Fibroblast of skin of scalp (primary cell): ENCODE measurements at places on chromosomes 5 and 9.

DNA sequence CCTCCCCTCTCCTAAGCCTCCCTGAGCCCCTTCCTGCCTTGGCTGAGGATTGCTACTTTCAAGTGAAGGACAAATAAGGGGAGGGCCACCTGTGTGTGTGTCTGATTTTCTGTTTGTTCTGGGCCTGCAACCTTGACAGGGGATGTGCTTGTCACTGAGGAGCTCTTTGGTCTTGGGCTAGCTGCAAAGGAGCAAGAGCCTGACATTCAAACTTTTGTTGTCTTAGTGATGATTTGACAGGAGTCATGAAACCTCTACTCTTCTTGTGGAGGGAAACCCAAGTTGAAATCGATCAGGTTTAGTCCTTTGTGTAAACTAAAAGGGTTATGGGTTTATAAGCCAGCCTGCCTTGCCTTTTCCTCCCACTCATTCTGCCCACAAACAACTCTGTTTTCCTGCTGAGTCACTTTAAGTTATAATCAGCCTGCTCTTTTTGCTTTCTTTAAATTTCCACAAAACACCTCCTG lies 16.9 kb downstream of the CLTA start:
- no peak for DNase-seq

- DNase-seq = no peak
Measured at GRCh38 chr9:2758898-2759510, 41.7 kb downstream of the KCNV2 start.

DNA sequence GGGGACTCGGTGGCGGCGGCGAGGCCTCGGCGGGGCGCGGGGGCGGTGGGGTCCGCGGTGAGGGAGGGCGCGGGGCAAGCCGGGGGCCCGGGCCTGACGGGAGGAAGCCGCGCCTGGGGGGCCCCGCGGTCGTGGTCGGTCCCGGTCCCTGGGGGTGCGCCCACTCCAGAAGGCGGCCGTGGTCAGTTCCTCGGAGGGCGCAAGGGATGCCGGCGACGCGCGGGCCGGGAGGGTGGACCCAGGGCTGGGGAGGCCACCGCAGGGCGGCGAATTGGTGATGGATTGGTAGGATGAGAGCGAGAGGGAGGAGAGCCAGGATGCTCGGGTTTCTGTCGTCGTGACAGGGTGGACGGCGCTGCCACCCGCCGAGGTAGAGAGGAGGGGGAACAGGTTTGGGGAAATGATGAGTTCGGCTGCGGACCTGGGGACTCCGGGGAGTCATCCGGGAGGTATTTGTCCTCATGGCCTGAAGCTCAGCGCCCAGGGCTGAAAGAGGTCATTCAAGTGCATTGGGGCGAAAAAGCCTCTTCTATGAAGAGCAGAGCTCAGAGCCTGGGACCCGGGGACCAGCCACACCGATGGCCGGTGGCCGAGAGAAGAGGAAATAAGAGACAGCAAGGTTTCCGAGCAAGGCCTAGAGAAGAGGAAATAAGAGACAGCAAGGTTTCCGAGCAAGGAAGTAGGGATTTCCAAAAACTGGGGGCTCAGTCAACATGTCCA lies 557 bp downstream of the GNG10 start:
- peak; percentile 40 for DNase-seq

DNA sequence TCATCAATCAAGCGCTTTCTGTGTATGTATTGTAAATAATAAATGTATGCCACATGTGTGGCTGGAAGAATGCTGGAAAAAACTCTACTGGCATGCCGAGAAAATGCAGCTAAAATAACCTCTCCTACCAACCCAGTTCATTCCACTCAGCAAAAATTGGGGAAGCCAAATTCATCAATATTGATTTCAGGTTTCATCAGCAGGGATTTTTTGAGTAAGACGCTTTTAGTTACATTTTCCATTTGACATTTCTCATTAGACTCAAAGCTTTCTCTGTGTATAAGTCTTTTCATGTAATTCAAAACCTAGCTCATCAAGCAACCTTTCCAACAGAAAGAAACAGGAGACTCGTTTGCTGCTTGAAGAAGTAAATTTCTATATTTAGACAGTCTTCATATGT lies 338.1 kb downstream of the DMRT2 start:
- no peak for DNase-seq

GRCh38 chr9:136901516-136902258 lies 15.4 kb downstream of the TRAF2 start:
- DNase-seq = no peak

DNA sequence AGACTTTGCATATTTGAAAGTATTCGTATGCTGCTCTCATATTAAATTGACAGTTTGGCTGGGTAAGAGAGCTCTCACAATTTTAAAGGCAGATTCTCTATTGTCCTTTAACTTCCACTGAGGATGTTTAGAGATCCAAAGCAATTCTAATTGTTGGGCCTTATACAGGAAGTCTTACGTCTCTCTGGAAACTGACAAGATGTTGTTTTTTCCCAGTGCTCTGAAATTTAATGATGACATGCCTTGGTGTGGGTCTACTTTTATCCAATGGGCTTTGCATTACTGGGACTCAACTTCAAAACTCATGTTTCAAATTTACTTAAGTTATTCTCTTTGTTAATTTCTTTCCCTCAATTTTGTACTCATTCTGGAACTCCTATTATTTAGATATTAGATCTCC lies 191.5 kb downstream of the SNX18 start:
- DNase-seq = no peak

GRCh38 chr5:92559781-92560180 lies 1021.2 kb downstream of the NR2F1-AS1 start:
- DNase-seq = peak; percentile 77

DNA sequence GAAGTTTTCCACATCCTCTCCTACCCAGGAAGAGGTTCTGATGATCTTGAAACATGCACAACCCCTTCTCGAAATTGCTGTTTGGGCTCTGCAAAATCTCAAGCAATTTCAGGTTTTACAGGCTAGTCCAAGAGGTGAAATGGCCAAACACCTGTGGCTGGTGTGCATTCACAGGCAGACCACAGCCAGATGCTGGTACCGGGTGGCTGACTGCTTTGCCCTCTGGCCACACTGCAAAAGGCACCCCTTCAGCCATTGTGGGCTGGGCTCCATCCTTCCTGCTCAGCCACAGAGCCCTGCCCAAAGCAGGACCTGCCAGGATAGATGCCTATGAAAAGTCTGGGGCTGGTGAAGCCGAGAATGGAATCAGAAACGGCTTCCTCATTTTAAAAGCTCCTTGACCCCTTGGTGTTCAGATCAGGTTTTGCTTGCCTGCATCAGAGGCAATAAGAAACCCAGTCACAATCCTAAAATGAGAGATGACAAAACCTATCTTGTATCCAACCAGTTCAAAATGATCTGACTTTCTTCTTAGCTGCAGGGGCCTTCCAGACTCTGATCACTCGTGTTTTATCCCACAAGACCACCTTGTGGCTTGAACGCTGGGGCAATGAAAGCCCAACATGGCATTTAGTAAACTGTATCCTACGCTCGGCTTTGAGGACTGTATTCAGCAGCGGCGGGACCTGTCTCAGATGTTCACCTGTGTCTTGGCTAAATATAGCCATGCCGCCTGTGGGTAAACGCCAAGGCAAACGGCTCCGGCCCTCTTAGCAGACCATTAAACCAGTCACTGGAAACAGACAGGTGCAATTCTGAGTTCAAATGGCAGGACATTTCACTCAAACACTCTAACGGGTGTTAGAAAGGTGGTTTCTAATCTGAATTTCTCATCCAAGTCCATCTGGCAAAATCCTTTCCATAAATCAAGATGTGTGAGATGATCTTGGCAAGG lies 49.6 kb downstream of the EPB41L4B start:
- no peak for DNase-seq

- peak; percentile 72 for DNase-seq
Measured at GRCh38 chr5:31036411-31036810, 157.1 kb upstream of the CDH6 start.

DNA sequence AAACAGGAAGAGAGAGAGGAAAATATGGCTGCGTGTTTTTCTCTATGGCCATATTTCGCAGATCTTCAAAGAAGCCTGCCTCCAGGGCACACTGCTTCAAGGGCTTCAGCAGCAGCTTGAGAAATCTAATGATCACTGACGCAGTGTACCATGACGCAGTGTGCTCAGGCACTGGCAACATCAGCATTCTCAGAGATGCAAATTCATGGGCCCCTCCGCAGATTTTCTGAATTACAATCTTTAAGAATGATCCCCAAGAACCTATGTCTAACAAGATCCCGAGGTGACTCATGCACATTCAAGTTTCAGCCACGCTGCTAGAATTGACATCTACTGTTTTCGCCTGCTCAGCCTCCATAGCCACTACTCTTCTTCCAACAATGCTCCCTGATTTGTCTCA lies 143.9 kb upstream of the ZNF366 start:
- DNase-seq = no peak

GRCh38 chr9:750249-750967 lies 91.1 kb upstream of the DMRT1 start:
- no peak for DNase-seq

DNA sequence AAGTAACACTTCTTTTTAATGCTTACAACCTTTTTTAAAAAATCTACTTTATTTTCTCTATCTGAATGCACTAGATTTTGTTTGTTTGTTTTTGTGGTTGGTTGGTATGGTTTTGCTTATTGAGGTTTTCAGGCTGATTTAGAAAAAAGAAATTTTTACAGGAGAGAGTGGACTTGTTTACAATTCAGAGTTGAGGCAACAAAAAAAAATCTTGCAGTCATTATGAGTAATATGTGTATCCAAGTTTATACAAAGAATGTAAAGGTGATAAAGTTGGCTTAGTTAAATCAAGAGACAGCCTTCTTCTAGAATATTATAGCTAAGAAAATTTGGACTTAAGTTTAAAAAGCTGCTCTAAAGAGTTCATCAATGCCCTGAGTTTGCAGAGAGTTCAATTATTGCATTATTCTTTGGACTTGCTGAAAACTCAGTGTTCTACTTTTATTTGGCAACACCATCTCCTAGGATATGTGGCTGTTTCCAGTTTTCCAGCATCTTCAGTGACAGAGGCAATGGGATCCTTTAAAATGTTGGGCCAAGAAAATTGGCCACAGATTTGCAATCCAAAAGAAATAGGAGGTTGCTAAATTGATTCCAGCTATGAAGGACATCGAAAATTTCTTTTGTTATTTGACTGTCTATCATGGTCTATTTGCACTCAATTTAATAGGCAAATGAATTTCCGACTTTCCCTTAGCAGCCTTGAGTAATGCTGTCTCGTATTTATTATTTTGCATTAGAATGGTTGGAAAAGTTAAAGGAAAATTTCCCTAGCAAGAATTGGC lies 10.7 kb downstream of the STK32A start:
- DNase-seq = no peak

DNA sequence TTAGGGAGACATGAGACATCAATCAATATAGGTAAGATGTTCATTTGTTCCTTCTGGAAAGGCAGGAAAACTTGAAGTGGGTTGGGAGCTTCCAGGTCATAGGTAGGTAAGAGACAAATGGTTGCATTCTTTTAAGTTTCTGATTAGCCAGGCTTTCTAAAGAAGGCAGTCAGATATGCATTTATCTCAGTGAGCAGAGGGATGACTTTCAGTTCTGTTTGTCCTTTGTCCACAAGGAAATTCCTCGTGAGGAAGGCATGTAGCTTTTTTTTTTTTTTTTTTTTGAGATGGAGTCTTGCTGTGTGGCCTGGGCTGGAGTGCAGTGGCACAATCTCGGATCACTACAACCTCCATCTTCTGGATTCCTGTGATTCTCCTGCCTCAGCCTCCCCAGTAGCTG lies 155.3 kb upstream of the ABCA1 start:
- no peak for DNase-seq

- no peak for DNase-seq
Measured at GRCh38 chr9:11318946-11319345, 706.1 kb upstream of the PTPRD start.

DNA sequence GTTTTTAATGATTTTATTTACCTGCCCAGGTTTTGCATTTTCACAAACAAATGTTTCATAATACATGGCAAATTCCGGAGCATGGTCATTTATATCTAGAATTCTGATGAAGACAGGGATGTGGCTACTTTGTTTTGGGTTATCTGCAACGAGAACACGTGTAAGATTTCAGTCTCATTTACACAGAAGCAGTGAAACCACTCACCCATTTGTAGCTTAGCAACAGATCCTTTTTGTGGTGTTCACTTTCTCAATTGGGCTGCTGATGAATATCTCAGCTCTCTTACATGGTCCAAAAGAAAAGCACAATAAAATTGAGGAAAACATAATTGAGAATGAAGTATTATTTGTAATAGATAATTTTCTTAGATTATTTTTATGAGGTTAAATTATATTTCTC lies 148.6 kb downstream of the CDH9 start:
- no peak for DNase-seq

DNA sequence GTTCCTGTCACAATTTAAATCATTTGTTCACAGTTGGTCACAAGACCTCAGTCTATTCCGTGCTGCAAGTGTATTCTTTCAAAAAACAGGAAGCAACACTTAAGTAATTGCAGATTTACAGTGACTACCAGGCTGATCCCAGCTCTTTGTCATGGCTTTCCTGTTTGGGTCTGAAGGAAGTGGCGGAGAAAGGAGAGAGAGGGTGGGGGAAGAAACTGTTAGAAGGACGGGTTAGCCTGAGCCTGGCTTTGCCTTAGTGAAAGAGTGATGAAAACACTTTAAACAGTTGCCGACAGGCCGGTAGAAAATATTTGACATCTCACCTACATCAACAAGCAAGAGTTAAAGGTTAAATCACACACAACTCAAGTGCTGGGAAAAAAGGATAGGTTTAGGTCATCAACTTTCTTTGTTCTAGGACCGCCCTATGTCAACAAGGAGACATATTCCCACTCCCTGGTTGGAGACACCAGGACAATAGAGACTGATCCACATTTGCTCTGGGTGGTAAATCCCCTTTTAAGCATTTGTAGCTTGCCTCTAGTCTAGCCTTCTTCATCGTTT lies 102.2 kb upstream of the DAB2 start:
- peak; percentile 54 for DNase-seq

DNA sequence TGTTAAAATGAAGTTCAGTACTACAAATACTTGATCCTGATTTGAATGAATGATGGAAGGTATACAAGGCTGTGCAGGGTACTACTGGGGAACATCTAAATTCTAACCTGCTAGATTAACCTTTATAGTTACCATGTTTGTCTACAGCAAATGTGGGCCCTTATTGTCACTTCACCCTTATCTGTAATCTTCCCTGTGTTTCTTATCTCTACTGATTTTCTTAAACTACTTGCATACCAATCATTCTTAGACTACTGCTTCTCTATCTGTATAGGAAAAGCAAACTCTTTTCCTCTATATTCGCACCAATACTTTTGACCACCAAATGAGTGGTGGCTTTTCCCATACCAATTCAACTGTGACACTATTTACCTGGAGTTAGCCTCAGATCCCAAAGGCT lies 210.7 kb downstream of the HINT1 start:
- no peak for DNase-seq
